ENCODE measurements at places on chromosomes 1 and 21.
A peak's percentile ranks its signal among the peaks of the same experiment; 100 is the strongest.

GRCh38 chr1:58660105-58660504 lies 39.8 kb downstream of the MYSM1 start:
- no peak for DNase-seq

- no peak for DNase-seq
These were observed 7.6 kb upstream of the RGS16 start for GRCh38 chr1:182611787-182612186.

GRCh38 chr1:197351821-197352440 lies 83.9 kb downstream of the CRB1 start:
- DNase-seq: no peak

- no peak for DNase-seq
These were observed 36.3 kb upstream of the PAXBP1 start for GRCh38 chr21:32807717-32808380.

GRCh38 chr1:40004857-40005256 lies 35.7 kb upstream of the CAP1 start:
- DNase-seq: no peak

- peak; percentile 2 for DNase-seq
These were observed 25.9 kb upstream of the DNAJC11 start for GRCh38 chr1:6727535-6727934.

GRCh38 chr1:171622152-171622462 lies at the start of gene MYOCOS:
Gene MYOCOS, plus strand, starts transcription at chr1:171622243. Its CDS starts 1,641 bp downstream, at chr1:171623884.
- DNase-seq: no peak

DNA sequence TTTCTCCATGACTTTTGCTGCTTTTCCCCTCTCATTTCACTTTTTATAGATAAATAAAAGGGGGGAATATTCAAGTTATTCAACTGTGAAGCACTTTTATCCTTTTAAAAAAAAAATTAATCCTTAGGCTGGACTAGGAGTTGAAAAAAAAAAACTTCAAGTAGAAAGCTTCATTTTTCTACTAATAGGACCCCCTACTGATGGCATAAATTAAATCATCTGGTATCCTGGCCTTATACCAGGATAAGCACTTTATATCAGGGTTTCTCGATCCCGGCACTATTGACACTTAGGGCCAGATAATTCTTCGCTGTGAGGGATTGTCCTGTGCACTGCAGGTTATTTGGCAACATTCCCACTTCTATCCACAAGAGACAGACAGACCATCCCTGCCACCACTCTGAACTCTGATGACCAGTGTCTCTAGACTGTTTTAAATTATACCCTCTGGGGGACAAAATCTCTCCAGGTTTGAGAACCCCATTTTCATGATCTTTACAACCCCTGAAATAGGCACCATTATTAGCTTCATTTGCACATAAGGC lies 17.6 kb downstream of the USP33 start:
- DNase-seq: no peak

GRCh38 chr1:61523893-61524605 lies 200.9 kb downstream of the TM2D1 start:
- no peak for DNase-seq

All from stimulated activated CD8-positive, alpha-beta memory T cell treated with anti-CD3 and anti-CD28 coated beads, Interleukin-12 subunit alpha, Interleukin-12 subunit beta, amount 100 ng/mL, for 4 hours (primary cell).